ENCODE measurements at places on chromosomes 5 and 9.
A peak's percentile ranks its signal among the peaks of the same experiment; 100 is the strongest.

DNA sequence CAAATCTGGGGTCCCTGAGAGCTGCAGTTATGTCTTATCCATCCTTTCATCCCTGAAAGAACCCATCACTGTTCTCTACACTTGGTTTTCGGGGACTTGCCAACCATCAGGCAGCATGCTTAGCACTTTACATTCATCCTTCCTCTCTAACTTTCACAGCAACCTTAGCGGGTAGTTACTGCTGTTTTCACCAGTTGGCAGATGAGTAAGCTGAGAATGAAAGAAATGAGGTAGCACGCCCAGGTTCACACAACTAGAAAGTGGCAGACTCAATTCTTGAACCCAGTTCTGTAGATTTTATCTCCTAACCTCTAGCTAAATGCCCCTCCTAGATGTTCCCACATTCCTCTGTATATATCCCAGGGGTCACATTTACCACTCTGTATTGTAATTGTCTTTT lies 342.0 kb upstream of the WWC1 start:
- DNase-seq: no peak

DNA sequence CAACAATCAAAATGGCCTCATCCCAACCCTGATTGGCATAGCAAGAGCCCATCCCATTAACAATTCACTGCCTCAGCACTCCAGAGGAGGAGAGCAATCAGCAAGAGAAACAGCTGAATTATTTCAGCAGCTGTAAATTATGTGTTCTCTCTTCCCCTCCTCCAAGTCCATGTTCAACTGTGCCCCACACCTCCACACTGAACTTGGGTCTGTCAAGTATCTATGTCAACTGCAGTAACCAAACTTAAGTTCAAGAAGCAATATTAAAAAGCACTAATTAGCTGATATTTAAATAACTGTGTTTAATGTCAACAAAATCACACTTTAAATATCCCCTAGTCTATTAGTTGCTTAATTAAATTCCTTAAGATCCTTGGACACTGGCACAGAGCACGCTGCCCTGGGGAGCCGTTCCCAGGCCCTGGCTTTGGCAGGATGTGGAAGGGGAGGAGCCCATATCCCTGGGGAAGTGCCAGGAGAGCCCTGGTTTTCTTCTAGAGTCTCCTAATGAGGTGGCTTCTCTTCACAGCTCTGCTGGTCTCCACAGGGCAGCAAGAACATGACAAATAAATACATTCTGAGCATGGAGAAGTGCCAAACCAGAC lies 50.6 kb downstream of the SIL1 start:
- DNase-seq: peak; percentile 91

DNA sequence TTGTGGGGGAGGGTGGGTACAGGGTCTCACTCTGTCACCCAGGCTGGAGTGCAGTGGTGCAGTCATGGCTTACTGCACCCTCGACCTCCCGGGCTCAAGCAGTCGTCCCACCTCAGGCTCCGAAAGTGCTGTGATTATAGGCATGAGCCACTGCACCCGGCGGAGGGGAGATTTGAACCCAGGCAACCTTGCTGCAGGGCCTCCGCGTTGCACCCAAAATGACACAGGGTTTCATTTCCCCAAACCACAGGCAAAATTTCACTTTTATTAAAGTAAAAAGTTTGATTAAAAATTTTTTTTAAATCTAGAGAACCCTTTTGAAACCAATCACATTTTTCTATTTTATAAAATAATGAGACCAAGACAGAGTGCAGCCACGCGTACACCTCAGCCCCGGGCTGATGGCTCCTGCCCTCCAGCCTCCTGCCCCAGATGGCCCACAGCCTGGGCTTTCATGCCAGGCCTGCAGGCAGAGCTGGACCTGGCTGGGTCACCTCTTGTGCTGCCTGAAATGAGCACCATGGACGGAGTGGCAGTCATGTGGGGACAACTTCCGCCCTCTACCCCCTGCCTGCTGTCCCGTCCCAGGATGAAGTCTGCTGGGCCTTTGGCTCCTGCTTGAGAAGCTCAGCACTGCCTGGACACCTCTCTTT lies 30.5 kb downstream of the USP20 start:
- DNase-seq: no peak

DNA sequence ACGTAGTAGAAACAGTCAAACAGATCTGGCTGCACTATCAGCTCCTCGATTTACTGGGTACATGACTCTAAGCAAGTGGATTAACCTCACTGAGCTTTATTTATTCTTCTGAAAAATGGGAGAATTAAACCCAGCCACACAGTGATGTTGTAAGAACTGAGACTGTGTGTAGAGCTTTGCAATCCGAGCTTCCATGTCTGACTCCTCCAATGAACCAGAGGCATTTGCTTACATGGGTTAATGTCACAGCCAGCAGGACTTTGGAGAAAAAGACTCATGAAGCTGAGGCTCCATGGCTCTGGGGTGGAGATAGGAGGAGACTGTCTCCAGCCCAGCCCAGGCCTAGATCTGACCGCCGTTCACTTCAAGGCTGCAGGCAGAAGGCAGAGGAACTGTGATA lies 201.3 kb downstream of the CDK5RAP2 start:
- no peak for DNase-seq

- DNase-seq: no peak
Observed at GRCh38 chr5:139494832-139495231, 12.3 kb upstream of the STING1 start.

GRCh38 chr5:129996896-129997295 lies 92.6 kb downstream of the CHSY3 start:
- no peak for DNase-seq

GRCh38 chr9:19922476-19923118 lies 133.8 kb upstream of the SLC24A2 start:
- peak; percentile 94 for DNase-seq

DNA sequence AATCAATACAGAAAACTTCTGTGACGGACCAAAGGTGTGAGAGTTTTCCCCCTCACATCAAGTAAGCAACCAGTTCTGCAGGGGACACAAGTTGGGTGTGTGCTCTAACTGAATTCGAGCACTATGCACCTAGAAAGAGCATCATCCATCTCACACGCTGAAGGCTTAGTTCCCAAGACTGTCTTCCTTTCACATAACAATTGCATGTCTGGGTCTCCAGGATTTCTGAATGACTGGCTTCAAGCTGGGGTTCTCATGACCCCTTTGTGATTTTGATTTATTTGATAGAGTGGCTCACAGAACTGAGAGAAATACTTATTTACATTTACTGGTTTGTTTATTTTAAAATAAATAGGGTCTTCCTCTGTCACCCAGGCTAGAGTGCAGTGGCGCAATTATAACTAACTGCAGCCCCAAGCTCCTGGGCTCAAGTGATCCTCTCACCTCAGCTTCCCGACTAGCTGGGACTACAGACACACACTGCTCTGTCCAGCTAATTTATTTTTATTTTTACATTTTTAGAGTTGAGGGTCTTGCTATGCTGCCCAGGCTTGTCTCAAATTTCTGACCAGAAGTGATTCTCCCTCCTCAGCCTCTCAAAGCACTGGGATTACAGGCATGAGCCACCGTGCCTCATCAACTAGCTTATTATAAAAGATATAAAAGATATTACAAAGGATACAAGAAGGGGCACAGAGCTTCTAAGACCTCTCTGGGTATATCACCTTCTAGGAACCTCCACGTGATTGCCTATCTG lies 316.7 kb upstream of the CDH12 start:
- no peak for DNase-seq

DNA sequence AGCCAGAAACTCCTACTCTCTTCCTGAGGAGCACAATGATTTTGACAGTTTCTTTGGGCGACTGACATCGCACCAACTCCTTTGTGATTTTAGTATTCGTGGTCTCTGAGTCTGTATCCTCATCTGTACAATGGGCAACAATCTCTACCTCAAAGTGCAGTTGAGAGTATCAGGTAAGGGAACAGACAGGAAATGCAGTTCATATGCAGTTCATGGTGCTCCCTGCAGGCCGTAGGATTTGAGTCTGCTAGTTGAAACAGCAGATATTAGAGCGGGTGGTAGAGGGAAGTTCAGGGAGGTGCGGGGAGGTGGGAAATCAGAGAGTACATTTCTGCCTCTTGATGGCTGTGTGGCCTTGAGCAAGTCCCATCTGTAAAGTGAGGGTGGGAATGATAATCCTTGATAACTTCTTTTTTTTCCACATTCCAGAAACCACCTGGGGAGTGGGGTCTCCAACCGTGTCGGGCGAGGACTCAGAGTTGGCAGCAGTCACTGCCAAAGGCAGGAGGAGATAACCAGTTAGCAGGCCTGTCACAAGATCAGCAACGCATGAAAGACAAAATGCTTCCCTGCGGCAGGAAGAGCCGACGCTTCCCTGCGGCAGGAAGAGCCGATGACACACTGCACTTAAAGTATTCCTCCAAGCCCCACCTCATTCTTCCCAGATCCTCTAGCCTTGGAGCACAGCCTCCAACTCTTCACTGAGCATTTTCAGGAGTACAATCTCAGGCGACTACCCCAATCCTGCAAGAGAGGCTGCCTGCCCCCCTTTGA lies 6.0 kb upstream of the NEK6 start:
- DNase-seq: peak; percentile 46

DNA sequence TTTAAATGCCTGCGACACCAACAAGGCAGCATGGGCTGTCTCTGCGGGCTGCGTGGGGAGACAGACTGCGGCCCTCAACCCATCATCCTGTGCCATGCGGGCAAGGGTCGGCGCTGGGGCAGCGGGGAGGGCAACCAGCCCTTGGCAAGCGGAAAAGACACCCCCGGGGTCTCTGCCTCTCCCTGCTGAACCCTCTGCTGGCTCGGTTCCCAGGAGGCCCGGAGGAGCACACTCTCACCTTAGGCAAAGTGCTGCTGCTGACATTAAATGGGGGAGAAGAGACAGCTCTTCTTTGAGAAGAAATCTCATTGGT lies 129.6 kb upstream of the PPP1R26 start:
- DNase-seq: peak; percentile 92

- DNase-seq: no peak
Observed at GRCh38 chr5:150780816-150781221, 2.3 kb downstream of the SMIM3 start.

- DNase-seq: no peak
Observed at GRCh38 chr5:164435576-164435975, 930.2 kb downstream of the MAT2B start.

DNA sequence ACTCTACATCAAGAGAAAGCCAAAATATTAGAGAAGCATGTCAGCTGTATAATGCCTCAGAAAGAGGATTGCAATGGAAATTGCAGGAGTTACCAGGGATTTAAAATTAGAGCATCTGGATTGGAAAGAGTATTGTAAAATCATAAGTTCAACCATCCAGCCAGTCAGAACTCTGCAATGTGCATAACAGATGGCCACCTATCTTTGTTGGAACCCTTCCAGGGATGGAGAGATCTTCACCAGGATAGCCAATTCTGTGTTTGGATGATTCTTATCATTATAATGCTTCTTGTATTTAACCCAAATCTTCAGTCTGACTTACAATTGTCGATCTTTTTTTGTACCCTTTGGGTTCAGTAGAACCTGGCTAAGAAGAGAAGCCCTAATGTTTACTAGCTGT lies 164.4 kb downstream of the TLR4 start:
- DNase-seq: peak; percentile 69

DNA sequence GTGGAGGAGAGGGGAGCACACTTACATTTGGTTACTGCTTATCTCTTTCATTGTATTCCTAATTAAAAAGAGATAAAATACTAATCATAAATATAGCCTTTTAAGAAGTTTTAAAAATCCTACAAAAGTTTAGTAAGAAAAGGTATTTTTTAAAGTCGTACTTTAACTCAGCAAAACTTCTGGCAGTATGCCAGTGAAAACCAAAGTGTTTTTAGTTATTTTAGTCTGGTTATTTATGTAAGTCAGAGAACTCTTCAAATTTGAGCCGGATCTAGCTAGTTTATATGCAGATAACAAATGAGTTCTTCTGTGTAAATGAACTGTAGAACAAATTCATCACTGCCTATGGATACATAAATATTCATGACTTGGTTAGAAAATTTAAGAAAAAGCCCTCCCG lies 36.5 kb upstream of the ANKDD1B start:
- no peak for DNase-seq

- DNase-seq: no peak
Observed at GRCh38 chr5:142512043-142513042, 173.5 kb downstream of the FGF1 start.

GRCh38 chr5:31717561-31717960 lies 78.6 kb downstream of the PDZD2 start:
- no peak for DNase-seq

DNA sequence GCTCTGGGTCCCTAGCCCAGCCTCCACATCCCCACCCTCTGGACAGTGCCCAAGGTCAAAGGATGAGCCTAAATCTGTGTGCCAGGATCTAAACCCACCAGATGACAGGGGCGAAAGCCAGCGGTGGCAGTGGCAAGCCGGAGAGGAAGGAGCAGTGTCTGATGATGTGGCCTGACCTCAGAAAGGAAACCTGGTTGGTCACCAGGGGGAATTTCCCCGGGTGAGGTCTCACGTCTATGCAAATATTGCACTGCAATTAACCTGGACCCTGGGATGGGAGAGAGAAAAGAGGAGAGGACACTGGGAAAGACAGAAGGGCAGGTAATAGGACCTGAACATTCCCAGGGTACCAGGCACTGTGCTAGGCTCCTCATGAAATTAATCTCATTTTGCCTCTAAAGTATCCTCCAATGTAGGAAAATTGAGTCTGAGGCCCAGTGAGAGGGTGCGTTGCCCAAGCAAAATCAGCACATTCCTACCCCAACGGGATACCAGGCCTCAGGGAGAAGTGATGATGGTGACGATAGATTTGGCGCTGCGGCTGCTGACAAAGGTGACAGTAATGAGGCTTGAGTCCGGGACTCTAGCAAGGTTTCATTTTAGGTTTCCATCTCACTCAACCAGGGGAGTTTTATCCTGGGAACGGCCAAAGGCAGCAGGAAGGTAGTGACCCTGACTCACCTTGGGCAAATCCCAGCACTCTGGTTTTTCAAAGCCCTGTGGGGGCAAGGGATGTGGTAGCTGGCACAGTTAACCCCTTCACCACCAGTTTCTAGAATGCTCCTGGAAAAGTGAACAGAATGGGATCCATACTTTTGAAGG lies 13.4 kb upstream of the TNIP1 start:
- DNase-seq: no peak

- peak; percentile 33 for DNase-seq
Observed at GRCh38 chr5:111697881-111698757, 58.9 kb downstream of the NREP start.

DNA sequence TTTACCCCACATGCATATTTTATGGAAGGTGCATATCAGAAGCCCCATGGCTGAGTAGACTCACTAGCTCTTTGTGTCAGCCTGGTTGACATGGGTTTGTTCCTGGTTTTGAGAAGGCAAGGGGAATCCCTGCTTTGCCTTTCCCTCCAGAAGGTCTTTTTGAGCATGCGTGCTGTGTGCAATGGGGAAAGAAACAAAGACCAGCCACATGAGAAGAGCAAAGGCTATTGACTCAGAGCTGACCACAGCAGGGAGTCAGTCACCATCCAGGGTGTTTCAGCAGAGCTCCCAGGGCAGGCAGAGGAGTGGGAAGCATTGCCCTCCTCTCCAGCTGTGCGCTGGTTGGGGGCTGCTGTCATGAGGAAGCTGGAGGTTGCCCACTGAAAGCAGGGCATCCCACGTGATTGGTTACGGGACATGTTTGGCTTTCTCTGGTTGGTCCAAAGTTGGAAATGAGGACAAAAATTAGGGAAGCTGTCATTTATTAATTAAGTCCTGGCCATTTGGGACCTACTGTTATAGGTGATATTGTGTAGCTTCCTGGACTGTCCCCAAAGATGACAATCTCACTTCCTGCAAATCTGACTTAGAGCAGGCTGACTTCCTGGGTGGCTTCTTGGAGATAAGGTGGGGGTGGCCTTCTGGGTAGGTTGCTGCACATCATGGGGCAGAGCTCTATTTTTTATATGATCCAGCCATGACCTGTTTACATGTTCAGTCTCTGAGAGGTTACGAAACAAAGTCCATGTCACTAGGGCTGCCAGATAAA lies 48.9 kb upstream of the TDRD7 start:
- peak; percentile 63 for DNase-seq
